COR-L47 (cell line): ENCODE measurements at places on chromosomes 2 and 18.

- DNase-seq: no peak
These were observed 56.3 kb upstream of the GULP1 start for GRCh38 chr2:188235364-188235763.

GRCh38 chr2:3483227-3483985, 35.9 kb downstream of the ADI1 start:
- no peak for DNase-seq

- no peak for DNase-seq
These were observed 4.7 kb downstream of the TEKT4 start for GRCh38 chr2:94875820-94876522.

GRCh38 chr18:49447810-49448745, 12.4 kb downstream of the DYM start:
- peak; percentile 55 for DNase-seq

DNA sequence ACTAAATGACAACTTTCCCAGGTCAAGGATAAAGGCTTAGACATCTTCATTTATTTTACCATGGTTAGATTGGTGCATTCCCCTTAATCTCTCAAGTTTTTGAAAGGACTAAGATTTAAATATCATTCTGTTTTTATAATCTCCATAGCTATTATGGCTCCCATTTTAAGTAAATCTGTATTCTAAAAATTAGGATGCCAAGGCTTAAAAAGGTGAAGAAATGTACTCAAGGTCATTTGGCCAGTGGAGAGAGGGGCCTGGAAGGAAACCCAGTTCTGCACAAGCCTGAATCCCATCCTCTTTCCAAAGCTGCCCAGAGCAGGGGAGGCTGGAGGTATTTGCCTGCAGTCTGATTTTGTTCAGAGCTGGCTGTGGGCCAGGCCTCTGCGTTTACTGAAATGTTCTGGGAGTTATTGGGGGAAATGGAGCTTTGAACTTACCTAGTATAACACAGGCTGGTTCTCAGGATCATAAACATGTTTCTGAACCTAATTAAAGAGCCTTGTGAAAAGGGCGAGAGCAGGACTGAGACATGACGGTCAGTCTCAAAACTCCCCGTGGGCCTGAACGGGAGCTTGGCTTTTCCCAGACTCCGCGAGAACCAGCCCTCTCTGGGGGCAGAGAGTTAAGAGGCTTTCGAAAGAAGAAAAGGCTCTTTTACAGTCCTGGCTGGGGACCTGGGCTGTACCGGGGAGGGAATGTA, 85.6 kb downstream of the DDX1 start:
- no peak for DNase-seq

GRCh38 chr18:38402509-38402908, 836.9 kb upstream of the CELF4 start:
- no peak for DNase-seq

- DNase-seq: no peak
These were observed 46.5 kb upstream of the SLC1A4 start for GRCh38 chr2:64942693-64943092.

GRCh38 chr2:133993160-133993559, 260.7 kb upstream of the MGAT5 start:
- no peak for DNase-seq

DNA sequence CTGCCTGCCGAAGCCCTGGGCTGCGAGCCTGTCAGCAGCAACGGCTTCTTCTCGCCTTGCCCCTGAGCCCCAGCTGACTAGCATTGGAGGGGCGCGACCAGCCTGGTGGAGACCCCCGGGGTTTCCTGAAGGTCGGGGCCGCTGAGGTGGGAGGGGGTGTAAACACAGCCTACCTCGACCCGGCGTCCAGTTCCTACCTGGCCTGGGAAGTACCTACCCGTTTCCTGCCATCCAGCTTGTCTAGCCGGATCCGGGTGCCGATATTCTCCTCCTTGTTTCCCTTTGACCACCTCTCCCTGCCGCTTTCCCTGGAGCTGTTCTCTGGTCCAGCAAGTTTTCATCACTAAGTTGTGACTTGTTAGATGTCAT, 511 bp downstream of the MOB4 start:
- DNase-seq: no peak

- DNase-seq: no peak
These were observed 200.6 kb upstream of the RASGRP3 start for GRCh38 chr2:33275689-33276444.

- DNase-seq: peak; percentile 68
These were observed 649.5 kb upstream of the ZNF804A start for GRCh38 chr2:183948861-183949260.

GRCh38 chr2:110888411-110888810, 156.0 kb downstream of the ACOXL start:
- DNase-seq: no peak

GRCh38 chr2:173048897-173049661, 26.6 kb upstream of the MAP3K20 start:
- no peak for DNase-seq

DNA sequence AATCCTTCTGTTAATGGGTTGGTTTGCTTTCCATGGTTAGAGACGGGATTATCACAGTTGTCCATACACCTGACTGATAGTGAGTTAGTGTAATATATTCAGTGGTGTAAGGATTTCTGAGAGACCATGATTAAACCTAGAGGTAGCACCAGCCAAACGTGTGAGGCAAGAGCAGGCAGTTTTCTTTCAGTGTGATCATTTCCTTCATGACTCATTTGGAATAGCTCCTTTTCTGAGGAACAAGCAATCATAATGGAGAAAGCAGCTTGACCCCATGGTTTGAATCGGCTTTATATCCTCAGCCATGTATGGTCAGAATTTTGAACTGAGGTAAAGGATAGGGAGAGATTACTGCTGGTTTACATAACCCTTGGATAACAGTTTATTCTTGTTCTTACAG, 2.9 kb downstream of the MXD1 start:
- DNase-seq: no peak

DNA sequence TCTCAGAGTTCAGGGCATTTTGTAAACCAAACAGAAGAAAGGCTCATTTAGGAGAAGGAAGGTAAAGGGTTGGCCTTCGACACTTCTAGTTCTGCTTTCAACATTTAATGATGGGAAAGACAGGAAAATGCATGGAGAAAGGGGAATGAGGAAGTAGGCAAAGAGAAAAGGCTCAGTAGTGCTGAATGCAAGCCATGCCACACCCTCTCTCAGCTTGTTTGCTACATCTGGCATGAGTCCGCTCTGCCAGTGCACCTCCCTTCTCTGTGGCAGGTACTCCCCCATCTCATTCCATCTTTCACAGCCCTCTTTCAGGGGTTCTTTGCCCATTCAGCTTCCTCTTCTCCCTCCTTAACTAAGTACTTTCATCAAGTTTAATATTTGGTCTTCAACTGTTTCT, 120.9 kb upstream of the ITGB6 start:
- no peak for DNase-seq

DNA sequence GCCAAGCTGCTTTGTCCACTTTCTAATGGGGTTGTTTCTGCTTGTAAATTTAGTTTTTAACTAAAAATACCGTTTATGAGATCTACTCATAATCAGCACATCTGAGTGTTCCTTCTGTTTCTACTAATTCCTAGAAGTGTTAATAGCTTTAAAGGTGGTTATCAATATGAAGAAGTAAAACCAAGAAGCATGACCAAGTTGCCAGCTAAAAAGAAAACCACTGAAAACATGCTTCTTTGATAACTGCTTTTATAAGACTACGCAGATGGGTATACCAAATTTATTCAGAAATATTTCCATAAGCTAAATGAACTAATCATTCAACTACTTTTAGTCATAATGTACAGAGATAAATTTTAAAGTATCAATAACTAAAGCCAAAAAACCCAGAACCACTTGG, 101.8 kb downstream of the C2orf74 start:
- no peak for DNase-seq

DNA sequence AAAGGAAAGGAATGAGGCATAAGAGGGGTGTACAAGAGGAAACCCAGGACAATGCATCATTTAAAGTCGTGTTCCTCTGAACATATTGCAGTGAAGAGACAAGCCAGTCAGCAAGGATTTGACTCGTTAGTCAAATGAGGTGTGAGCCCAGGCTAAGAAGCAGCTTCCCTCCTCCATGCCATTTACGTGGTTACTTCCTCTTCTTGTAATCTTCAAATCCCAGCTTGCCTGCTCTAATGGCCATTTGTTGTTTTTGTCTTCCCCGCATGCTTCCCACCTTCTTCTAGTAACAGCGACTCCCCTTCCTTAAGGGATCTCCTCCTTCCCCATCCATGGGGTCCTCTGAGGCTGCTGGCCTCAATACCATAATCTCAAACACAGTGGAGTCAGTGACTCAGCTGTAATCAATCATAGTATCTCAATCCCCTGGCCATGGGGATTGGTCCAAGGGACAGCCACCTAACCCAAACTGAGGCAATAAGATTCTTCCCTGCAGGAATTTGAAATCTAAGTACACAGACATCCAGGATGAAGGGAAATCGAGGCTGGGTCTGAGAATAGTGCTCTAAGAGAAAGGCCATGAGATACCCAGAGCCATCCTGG, 37.6 kb downstream of the SLC14A1 start:
- no peak for DNase-seq

DNA sequence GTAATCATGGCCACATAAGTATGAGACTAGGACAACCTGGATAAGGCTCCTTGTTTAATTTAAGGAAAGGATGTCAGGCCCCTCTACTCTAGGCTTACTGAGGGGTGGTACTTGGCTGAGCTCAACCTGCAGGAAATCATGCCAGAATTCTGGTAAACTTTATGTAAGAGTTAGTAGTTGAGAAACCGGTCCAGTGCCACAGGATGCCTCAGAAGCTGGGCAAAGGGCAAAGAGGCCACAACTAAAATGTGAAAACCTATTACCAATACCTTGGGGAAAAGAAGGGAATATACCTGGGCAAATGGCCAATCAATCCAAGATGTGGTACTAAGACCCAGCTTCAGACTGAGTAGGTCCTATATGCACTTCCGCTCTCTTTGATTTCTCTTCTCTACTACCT, 86.7 kb downstream of the ITSN2 start:
- DNase-seq: no peak

DNA sequence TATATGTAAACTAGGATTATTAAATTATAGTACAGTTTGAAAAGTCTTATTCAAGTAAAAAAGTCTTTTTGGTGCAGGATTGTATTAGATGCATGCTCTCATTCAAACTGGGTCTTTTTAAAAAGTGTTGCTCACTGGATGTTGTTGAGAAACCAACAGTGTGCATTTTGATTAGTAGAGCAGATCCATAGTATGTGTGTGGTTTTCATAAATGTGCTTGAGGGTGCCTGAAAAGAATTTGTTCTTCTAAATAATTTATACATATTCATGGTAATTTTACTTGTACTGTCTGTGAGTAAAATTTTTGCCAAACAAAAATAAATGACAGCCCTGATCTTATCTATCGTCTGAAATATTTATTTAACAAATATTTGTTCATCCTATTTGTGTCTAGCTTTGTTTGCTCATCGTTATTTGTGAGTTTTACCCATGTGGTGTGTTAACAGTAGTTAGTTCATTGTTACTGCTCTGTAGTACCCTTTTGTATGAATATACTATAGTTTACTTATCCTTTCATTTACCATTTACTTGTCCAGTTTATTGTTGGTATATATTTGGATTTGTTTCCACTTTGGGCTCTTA, 50.4 kb downstream of the PTPN4 start:
- no peak for DNase-seq

DNA sequence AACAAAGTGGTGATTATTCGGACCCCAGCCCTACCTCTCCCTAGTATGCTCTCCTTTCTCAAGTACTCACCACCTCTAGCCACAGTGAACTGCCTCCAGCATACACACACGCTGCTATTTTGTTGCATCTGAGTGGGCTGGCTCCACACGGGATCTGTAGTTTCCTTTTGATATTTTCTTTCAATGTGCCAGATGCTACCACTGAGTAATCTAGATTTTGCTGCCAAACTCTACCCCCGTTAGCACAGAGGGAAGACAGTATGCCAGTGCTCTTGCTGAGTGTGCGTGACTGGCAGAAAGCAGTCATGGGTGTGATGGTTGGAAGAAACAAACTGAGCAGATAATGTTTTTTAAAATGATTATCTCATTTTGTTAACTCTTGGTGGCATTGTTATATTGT, 11.6 kb downstream of the CFLAR start:
- no peak for DNase-seq

- DNase-seq: no peak
These were observed 143.4 kb upstream of the GPC1 start for GRCh38 chr2:240292035-240292574.
